ENCODE measurements at places on chromosomes 6 and 20.

GRCh38 chr6:142474531-142475289 lies 172.9 kb downstream of the ADGRG6 start:
- no peak for DNase-seq

DNA sequence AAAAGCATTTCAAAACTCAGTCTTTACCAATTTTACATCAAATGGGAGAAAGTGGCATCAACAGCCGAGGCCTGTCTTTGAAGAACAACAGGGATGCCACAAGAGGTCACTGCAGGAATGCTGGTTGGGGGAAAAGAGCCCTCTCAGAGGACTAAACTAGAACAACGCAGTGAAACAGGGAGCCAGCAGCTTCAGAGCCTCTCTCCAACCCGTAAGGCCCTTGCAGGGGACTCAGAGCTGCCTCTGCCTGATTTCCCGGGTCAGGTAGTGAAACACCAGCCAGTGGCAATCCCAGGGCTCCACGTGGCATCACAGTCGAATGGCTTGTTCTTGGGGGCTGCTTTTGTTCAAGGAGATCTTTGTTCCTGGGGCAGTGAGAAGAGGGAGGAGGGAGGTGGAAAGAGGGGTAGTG lies 55.0 kb upstream of the KCNK16 start:
- DNase-seq = no peak

DNA sequence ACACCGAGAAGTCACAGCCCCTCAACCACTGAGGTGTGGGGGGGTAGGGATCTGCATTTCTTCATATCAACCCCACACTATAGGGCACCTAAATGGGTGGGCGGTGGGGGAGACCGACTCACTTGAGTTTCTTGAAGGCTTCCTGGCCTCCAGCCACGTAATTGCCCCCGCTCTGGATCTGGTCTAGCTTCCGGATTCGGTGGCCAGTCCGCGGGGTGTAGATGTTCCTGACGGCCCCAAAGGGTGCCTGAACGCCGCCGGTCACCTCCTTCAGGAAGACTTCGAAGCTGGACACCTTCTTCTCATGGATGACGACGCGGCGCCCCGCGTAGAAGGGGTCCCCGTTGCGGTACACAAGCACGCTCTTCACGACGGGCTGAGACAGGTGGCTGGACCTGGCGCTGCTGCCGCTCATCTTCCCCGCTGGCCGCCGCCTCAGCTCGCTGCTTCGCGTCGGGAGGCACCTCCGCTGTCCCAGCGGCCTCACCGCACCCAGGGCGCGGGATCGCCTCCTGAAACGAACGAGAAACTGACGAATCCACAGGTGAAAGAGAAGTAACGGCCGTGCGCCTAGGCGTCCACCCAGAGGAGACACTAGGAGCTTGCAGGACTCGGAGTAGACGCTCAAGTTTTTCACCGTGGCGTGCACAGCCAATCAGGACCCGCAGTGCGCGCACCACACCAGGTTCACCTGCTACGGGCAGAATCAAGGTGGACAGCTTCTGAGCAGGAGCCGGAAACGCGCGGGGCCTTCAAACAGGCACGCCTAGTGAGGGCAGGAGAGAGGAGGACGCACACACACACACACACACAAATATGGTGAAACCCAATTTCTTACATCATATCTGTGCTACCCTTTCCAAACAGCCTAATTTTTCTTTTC lies at the start of gene DCDC2:
Gene DCDC2, minus strand, starts transcription at position 724 of the 883 bp plus-strand sequence. Its CDS starts 309 bp downstream, at position 415.
- DNase-seq = peak; percentile 31

DNA sequence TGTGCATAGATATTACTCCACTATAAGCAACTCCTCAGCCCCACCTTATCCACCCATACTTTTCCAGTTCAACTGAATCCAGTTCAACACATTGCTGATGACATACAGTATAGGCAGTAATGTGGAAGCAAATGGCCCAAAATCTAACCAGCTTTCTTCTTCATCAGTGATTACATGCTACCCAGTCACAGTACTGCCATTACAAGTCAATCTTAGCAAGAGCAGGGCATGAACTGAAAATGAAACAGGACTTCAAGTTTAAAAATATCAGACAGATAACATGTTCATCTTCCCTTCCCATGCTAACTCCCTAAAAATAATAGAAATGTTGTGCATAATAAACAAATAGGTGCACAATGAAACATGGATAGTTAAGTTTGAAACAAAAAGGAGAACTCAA lies 19.2 kb downstream of the RRAGD start:
- no peak for DNase-seq

- DNase-seq = no peak
Observed at GRCh38 chr6:11595903-11596302, 58.4 kb downstream of the TMEM170B start.

- DNase-seq = no peak
Observed at GRCh38 chr6:20722455-20722854, 188.2 kb downstream of the CDKAL1 start.

- no peak for DNase-seq
Observed at GRCh38 chr6:6080975-6081374, 74.2 kb upstream of the NRN1 start.

DNA sequence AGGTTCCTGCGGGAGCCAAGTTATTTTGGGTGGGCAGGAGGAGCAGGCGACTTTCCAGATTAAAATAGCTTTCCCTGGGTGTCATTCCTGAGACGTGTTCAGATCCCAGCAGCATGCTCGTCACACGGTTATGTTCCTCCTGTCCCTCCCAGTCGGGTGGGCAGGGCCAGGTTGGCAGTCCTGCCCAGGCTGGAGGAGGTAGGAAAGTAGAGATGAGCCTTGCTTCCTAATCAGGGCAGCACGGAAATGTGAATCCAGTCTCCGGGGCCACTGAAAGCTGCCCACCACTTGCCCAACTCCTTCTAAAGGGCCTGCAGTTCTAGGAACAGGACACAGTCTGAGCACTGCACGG lies 137.0 kb downstream of the MRPL14 start:
- no peak for DNase-seq

Measured in activated CD4-positive, alpha-beta T cell treated with anti-CD3 and anti-CD28 coated beads, Interleukin-2, amount 50 U/mL, for 1 hour (primary cell).